ENCODE measurements at places on chromosomes 2 and 18.

GRCh38 chr2:199471443-199472057 lies 13.8 kb upstream of the SATB2 start:
- no peak for DNase-seq

DNA sequence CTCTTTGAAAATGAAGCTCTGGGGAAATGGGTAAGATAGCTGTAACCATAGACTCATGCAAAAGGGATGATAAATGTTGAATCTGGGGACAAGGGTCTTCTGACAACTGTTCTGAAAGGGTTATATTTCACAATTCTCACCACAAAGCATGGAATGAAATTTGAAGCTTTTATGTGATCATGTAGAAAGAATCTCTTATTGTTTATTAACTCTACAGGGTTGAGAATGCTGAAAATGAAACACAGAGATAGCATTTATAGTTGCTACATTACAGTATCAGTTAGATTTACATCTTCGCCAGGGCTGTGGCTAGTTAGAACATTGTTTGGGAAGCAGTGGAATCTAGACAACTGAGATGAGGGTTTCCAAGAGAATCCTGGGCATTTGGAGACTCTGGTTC lies 97.4 kb upstream of the LHCGR start:
- DNase-seq: no peak

GRCh38 chr2:37569986-37570679 lies 101.3 kb downstream of the CDC42EP3 start:
- no peak for DNase-seq

DNA sequence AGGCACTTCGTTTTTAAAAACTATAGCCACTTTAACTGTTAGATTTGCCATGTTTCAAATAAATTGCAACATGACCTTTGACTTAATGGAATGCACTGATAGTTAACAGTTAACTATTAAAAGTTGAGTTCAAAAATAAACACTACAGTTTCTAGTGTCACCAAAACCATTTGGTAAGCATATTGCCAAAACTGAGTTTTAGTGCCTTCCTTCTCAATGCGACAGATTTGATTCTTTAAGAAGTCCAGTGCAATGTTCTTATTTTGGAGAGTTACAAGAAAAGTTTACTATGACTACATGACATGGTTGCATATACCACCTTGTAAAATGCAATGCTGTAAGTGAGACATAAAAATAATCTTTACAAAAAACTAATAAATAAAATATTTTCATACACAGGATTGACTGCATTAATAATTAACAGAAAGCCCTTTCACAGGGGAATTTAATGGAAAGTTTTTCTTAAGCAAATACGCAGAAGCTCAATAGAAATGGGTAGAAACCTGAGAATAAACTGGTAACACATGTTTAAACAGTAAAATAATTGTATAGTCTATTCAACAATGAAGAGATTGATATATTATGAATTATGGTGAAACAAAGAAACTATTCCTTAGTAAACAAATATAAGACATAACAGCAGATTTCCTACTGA lies 53.8 kb downstream of the GRB14 start:
- DNase-seq: no peak

DNA sequence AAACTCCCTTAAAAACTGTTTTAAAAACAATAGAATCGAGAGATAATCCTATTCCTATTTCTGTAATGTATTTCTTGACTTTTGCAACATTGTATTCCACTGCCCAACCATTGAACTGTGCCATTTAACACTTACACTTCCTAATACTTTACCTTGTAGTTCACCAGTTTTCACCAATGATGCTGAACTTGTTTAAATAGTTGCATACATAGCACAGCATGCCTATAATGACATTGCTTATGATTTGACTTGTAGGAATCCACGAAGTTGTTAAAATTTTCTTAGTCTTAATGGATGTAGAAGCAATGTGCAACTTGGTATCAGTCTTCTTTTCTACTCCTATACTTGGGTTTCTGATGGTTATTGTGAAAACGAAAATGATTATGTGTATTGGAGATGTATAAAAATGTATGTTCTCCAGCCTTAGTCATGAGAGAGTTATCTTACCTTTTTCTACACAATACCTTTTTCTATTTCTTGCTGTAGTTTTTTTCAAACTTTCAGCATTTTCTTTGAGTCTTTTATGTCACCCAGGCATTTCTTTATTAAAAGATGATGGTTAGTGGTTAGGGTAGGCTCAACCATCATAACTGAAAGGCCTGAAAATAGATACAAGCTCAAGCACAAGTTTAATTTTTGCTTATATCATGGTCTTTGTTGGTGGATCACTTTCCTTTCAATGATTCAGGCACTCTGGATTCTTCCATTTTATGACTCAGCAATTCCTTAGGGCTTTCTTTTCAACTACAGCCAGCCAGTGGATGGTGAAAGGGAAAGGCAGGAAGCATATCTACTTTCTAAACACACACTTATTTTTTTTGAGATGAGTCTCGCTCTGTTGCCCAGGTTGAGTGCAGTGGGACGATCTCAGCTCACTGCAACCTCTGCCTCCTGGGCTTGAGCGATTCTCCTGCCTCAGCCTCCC lies 9.4 kb downstream of the GPD2 start:
- no peak for DNase-seq

DNA sequence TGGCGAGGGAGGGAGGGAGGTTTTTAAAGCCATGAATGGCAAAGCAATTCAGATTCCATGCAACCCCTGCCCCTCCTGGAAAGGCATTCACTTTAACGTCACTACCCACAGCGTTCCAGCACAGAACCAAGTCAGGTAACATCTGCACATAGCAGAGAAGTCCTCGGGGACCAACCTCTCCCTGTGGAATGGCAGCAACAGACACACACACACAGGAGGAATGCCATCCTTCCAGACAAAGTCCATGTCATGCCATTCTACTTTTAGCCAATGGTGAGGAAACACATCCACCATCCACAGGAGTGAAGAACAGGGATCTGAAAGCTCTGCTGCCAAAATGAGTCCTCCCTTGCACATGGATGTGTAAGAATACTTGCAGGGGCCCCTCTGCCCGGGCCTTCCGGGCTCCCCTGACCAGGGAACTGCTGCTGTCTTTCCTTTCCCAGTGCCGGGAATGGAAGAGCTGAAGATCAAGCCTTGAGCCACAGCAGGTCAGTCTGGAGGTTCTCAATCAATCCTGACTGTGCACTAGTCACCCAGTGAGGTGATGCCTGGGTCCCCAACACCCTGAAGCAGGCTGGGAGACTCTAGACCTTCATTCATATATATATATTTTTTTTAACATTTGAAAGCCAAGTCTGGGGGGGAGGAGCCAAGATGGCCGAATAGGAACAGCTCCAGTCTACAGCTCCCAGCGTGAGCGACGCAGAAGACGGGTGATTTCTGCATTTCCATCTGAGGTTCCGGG lies 63.7 kb downstream of the UXS1 start:
- DNase-seq: no peak

GRCh38 chr2:240816584-240817495 lies 3.2 kb downstream of the KIF1A start:
- DNase-seq: no peak

Measured in bone marrow (tissue), 2 donors.